Activated naive CD8-positive, alpha-beta T cell treated with anti-CD3 and anti-CD28 coated beads, Interleukin-2, amount 10 ng/mL, durations not matched to agents 7 days and 5 days (primary cell): ENCODE measurements at places on chromosomes 13 and 19. TPM values are rescaled to one million over a fixed set of nuclear protein-coding genes. Genes with fewer than 3 reads are reported as not detected.

PRODH2 gene
- not detected for total RNA-seq

DNA sequence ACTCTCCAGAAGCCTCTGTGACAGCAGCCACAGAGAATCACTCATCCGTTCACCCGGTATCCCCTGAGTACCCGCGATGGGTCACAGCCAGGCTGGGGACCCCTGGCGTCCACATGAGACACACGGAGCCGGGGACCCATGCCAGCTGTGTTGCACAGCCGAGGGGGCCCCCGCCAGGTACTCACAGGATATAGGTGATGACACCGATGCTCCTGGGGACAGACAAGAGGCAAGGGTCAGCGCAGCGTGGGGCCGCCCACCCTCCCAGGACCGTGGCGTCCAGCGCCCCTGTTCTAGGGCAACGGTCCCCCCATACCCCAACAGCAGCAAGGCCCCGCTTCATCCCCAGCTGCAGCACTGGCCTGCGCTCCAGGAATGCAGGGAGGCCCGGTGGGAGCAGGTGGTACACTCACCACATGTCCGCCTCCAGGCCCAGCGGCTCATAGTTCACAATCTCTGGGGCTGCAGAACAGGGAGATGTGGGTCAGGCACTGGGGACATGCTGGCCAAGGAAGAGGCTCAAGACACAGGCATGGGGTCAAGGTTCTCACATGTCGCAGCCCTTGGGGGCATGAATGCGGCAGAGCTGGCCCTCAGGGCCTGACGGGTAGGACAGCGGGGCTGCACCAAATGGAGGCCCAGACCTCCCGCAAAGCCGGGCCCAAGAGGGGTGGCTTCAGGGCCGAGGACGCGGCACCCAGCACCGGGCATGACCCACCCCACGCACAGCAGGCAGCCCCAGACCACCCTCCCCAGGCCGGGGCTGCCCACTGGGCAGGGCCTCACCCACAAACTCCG, 7.2 kb downstream of the DAPK3 start:
- no peak overlapping the region for H3K27ac ChIP-seq
- H3K36me3 ChIP-seq, result peaks cover 3% of the 10 kb centered on the region
- no peaks in the 10 kb centered on the region for H3K4me1 ChIP-seq
- DNase-seq, result no peak
- H3K4me3 ChIP-seq, result no peak overlapping the region
- no peaks in the 10 kb centered on the region for H3K27me3 ChIP-seq

DNA sequence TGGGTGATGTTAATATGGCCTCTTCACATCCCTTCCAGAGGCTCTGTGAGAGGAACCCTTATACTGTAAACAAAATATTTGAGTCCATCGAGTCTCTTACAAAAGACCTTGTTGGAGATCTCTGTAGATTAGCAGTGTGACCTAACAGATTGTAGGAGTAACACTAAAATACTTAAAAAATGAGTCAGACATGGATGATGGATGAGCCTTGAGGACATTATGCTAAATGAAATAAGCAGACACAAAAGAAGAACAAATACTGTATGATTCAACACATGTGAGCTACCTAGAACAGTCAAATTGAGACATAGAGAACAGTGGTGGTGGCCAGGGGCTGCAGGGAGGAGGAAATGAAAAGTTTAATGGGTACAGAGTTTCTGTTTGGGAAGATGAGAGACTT, 152.2 kb upstream of the UBL3 start:
- H3K36me3 ChIP-seq, result no peaks in the 10 kb centered on the region
- H3K4me3 ChIP-seq, result no peak overlapping the region
- H3K27ac ChIP-seq, result no peak overlapping the region
- H3K27me3 ChIP-seq, result no peaks in the 10 kb centered on the region
- no peak for DNase-seq

GRCh38 chr19:54014920-54015560, 23.6 kb downstream of the CACNG6 start:
- DNase-seq, result no peak
- H3K4me3 ChIP-seq, result no peak overlapping the region
- no peak overlapping the region for H3K27ac ChIP-seq
- H3K4me1 ChIP-seq, result peaks cover 2% of the 10 kb centered on the region
- H3K36me3 ChIP-seq, result no peaks in the 10 kb centered on the region

DNA sequence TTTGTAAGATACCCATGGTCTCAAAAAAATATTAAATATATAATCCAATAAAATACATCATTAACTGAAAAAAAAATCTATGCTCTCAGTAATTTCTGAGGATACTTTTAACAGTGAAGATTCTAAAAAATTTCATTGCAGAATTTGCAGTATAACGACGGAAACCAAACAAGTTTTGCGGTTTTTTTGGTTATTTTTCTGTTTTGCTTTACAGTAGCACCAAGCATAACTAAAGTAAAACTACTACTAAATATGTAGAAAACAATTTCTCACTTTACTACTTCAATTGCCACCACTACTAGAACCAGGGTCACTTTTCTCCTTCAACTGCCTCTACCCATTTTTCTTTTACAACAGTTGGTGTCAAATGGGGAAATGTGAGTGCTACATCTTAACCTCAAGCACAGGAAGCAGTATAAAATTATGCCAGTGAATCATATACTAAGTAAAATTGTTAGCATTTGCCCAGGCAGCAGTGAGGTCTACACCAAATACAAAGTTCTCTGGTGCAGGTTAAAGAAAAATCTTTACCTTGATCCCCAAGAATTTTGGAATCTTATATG, 24.1 kb downstream of the MICU2 start:
- no peak for DNase-seq
- peaks cover 21% of the 10 kb centered on the region for H3K4me1 ChIP-seq
- peak overlapping the region; percentile 51 for H3K27ac ChIP-seq
- H3K4me3 ChIP-seq, result peak overlapping the region; percentile 11
- H3K36me3 ChIP-seq, result peaks cover 17% of the 10 kb centered on the region
- no peaks in the 10 kb centered on the region for H3K27me3 ChIP-seq

- no peaks in the 10 kb centered on the region for H3K36me3 ChIP-seq
- no peak overlapping the region for H3K27ac ChIP-seq
- no peak for DNase-seq
- H3K4me1 ChIP-seq, result no peaks in the 10 kb centered on the region
These were observed 641.6 kb upstream of the PCDH20 start for GRCh38 chr13:62057286-62057685.

GRCh38 chr13:95677564-95678266, 776 bp downstream of the DNAJC3 start:
- peak overlapping the region; percentile 90 for H3K27ac ChIP-seq
- DNase-seq, result no peak

DNA sequence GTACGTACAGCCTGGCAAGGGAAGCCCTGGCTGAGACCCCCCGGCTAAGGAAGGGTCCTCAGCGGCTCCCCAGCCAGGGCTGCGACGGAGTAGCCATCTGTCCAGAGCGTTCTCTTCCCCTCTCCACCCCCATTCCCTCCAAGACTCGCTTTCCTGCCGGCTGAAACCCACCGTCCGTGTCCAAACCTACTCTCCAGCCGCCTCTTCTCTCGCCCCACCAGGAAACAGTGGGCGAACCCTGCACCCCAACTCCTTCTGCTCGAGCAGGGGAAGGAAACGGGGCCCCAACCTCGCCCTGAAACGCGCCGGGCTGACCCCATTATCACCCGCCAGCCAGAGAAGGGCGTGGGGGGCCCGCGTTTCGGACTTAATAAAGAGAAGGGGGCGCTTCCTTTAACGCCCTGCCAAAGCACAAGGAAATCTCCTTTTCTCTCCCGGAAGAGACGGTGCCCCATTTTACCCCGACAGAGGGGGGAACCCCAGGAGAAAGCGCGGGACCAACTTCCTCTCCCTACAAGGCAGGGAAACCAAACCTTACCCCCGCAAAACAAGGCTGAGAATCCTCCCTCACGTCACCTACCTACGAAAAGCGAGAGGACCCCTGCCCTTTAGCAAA, 2.5 kb downstream of the ZC3H4 start:
- peaks cover 41% of the 10 kb centered on the region for H3K4me1 ChIP-seq
- no peaks in the 10 kb centered on the region for H3K27me3 ChIP-seq
- peaks cover 28% of the 10 kb centered on the region for H3K36me3 ChIP-seq
- peak; percentile 66 for DNase-seq
- peak overlapping the region; percentile 100 for H3K27ac ChIP-seq
- H3K4me3 ChIP-seq, result peak overlapping the region; percentile 97

GRCh38 chr19:3062165-3063105, at the start of gene TLE5:
TLE5 (minus strand) TSS chr19:3062495; CDS start chr19:3062200, 295 bp downstream.
- peaks cover 27% of the 10 kb centered on the region for H3K4me1 ChIP-seq
- peaks cover 16% of the 10 kb centered on the region for H3K36me3 ChIP-seq
- H3K27ac ChIP-seq, result peak within 1 kb of the TSS; percentile 93
- H3K4me3 ChIP-seq, result peak within 1 kb of the TSS; percentile 90
- DNase-seq, result peak; percentile 83

GRCh38 chr13:22740264-22740663, 440.5 kb upstream of the SGCG start:
- no peak for DNase-seq
- H3K4me3 ChIP-seq, result no peak overlapping the region
- no peaks in the 10 kb centered on the region for H3K4me1 ChIP-seq

KANK3 gene
- 4.8 TPM for total RNA-seq

EIF3K gene
- total RNA-seq, result 307 TPM

SBNO2 gene
- 77.7 TPM for total RNA-seq

PGLYRP2 gene
- 0.19 TPM for total RNA-seq

MAST1 gene
- 1.8 TPM for total RNA-seq

DNA sequence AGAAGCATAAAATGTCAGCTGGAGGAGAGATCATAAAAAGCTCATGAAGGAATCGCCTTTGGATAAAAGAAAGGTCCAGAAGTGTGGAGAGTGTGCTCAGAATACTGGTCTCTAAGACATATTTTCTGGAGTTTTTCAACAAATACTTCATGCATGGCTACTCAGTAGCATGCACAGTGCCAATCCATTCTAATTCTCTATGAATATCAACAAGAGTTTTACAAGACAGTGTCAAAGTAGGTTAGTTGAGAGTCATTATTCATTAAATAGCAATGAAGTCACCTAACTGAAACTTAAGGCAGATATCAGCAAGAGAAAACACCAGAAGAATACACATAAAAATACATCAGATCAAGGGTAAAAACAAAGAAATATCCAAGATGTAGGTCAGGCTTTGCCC, 1243.2 kb upstream of the SLC10A2 start:
- no peaks in the 10 kb centered on the region for H3K27me3 ChIP-seq
- no peak overlapping the region for H3K4me3 ChIP-seq
- no peak for DNase-seq

ABHD8 gene
- total RNA-seq, result 12.4 TPM

GRCh38 chr13:96672016-96672415, 322.3 kb downstream of the OXGR1 start:
- no peak overlapping the region for H3K27ac ChIP-seq
- H3K27me3 ChIP-seq, result no peaks in the 10 kb centered on the region
- H3K4me1 ChIP-seq, result no peaks in the 10 kb centered on the region
- H3K4me3 ChIP-seq, result no peak overlapping the region
- no peak for DNase-seq

ZNF135 gene
- total RNA-seq, result 3.8 TPM

PSG7 gene
- not detected for total RNA-seq

- DNase-seq, result no peak
- no peaks in the 10 kb centered on the region for H3K4me1 ChIP-seq
- H3K27ac ChIP-seq, result no peak overlapping the region
These were observed 15.1 kb upstream of the GNA15 start for GRCh38 chr19:3120611-3121276.

DNA sequence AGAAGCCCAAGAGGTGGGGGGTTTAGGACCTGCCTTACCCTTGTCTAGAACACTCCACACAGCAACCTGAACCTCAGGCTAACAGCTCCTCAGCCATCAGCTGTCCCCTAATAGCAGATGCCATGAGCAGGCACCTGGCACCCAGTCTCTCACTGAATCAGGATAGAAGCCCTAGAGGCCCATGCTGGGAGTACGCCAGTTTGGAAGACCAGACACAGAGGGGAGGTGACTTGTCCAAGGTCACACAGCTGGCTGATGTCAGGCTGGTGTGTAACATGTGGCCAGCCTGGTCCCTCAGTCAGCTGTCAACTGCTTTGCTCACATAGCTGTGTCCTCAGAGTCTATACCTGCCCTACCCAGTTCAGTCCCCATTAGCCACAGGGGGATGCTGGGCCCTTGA, 12.8 kb upstream of the SAMD1 start:
- H3K27ac ChIP-seq, result no peak overlapping the region
- peaks cover 3% of the 10 kb centered on the region for H3K36me3 ChIP-seq
- H3K27me3 ChIP-seq, result no peaks in the 10 kb centered on the region
- no peaks in the 10 kb centered on the region for H3K4me1 ChIP-seq
- no peak overlapping the region for H3K4me3 ChIP-seq

- H3K4me3 ChIP-seq, result no peak overlapping the region
- no peak for DNase-seq
- no peaks in the 10 kb centered on the region for H3K4me1 ChIP-seq
- H3K36me3 ChIP-seq, result no peaks in the 10 kb centered on the region
- H3K27me3 ChIP-seq, result no peaks in the 10 kb centered on the region
These were observed 37.4 kb upstream of the CSNK1A1L start for GRCh38 chr13:37142877-37143276.

DNA sequence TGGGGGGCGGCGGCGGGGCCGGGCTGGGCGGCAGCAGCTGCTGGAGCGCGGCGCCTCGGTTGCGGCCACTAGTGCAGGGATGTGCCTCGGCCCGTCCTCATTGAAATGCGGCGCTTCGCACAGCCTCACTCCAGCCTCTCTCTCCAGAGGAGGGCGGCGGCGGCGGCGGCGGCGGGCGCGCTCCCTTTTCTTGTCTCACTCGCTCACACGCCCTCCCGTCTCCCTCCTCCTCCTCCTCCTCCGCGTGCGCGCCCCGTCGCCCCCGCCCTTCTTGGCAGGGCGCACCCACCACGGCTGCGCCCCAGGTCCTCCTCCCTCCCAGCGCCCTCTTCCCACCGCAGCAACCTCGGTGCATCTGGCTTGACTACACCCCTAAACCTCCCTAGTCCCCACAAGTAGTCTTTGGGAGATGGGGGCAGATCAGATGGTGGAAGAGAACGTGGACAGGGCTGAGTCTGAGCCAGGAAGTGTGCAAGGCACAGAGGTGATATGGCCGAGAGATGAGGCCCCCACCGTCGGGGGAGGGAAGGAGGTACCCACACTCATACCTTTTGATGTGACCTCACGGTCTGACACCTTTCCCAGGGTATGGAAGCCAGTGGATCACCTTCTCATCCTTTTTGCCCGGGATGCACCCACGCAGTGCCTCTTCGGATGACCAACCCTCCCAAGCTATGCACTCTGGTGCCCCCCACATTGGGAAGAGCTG, at the start of gene DCLK1:
Gene DCLK1 (minus strand): TSS at position 161 of the 709 bp plus-strand sequence.
- DNase-seq, result no peak
- no peaks in the 10 kb centered on the region for H3K4me1 ChIP-seq
- H3K4me3 ChIP-seq, result no peak within 1 kb of the TSS
- H3K27ac ChIP-seq, result no peak within 1 kb of the TSS
